Kidney tubule cell (primary cell): ENCODE measurements at places on chromosomes 1 and 21.

DNA sequence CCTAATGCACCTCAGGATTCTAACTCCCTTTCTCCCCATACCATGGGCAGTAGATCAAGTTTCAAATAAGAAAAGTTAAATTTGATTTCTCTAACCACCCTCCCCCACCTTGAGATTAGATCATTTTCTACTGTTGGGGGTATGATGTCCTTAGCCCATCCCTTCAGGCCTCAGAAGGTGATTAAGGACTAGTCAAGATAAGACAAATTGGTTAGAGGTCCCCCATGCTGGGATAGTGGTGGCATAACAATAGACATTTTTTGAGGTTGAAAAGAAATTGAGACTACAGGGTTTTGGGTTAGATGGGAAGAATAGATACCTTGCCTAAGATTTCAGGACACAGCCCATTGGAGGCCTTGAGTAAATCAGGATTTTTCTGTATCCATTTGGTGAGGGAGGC is 2.5 kb downstream of the CFAP126 start:
- no peak for DNase-seq

DNA sequence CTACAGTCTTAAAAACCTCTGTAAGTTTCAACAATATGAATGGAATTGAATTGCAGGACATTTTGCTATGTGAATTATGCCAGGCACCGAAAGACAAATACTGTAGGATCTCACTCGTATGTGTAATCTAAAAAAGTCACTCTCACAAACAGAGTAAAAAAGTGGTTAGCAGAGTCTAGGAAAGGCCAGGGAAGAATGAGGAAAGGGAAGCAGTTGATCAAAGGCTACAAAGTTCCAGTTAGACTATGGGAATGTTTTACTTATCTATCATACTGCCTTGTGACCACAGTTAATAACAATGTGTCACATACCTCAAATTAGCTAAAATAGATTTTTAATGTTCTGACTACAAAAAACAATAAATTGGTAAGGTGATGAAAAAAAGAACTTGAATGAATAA is 565.4 kb upstream of the BRINP3 start:
- peak; percentile 65 for DNase-seq

DNA sequence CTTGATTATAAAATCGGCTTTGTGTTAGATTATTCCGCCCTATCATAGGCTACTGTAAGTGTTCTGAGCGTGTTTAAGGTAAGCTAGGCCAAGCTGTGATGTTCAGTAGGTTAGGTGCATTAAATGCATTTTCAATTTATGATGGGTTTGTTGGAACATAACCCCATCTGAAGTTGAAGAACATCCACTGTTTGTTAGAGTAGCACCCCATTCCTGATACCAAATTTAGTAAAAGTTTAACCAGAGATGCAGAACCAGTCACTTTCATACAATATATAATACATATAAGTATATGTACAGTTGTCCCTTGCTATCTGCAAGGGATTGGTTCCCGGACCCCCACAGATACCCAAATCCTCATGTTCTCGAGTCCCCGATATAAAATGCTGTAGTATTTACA is 16.1 kb downstream of the UBASH3A start:
- DNase-seq = no peak

GRCh38 chr21:20631633-20632032 is 366.6 kb upstream of the NCAM2 start:
- no peak for DNase-seq

GRCh38 chr1:221431068-221431651 is 310.7 kb downstream of the DUSP10 start:
- no peak for DNase-seq

- DNase-seq = no peak
Measured at GRCh38 chr21:37546299-37546908, 179.8 kb downstream of the DYRK1A start.

- DNase-seq = no peak
Measured at GRCh38 chr1:109721971-109722370, 9.9 kb downstream of the GSTM5 start.

- peak; percentile 74 for DNase-seq
Measured at GRCh38 chr21:34693192-34693810, 24.5 kb downstream of the CLIC6 start.

GRCh38 chr1:1665815-1666251 is 7.0 kb upstream of the CDK11B start:
- no peak for DNase-seq

DNA sequence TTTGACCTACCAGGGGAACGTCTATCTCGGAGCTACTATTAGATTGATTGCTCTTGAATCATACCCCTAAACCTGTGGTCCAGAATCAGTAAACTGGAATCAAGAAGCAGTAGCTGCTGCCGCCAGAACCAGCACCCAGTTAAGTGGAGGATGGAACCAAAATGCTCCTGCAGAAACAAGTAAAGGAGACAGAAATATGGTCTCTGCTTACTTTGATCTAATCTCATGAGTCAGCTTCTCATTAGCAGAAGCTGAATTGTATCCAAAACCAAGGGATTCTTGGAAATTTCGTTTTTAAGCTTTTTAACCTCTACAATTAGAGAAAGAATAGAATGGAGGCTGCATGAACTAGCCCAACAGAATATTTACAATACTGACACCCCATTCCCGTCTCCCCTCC is 42.6 kb upstream of the PIGV start:
- no peak for DNase-seq

GRCh38 chr1:98157524-98158313 is 236.9 kb upstream of the DPYD start:
- DNase-seq = no peak

DNA sequence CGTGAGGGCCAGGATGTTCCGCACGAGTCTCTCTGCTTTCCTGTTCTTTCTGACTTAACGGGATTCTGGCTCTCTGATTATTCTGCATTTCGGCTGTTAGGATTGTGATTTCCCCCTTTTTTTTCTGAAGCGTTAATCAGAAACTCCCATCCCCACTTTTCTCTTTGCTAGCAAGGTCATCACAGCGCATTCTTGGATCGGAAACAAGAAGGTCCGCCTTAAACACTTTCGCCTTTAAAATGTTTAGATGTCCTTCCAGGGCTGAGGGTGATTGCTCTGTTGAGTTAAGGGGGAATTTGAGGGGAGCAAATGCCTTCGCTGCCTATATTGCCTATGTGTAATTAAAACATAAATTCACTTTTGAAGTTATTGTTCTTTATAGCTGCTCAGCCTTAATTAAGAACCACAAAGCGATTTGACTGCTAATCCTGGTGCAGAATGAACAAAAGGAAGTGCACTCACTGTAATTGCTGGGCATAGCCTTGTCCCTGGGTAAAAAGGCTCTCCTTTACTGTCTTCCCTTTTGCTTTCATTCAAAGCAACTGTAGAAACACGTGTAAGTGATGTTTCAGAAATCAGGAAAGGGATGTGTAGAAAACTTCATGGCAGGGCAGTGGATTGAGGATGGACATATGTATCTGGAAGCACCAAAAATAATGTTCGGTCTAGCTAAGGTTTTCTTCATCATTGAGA is 1.2 kb downstream of the LAMC1 start:
- DNase-seq = peak; percentile 38

GRCh38 chr1:165114022-165114888 is 242.3 kb downstream of the LMX1A start:
- peak; percentile 60 for DNase-seq

DNA sequence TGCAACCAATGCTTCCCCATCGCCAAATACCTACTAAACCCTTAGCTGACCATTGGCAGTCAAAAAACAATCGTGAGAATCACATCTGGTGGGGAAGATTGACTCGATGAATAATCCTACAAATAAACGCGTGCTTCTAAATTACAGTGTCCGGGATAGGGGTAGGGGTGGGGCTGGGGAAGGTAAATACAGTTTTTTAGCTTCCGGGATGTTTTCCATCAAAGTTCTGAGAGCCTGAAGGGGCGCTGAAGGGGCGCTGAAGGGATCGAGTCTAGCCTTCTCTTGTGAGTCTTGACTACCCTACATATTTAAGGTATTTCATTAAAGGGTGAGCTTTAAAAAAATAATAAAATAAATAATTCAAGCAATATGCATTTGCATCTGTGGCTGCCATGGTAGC is 40.5 kb downstream of the RRAGC start:
- no peak for DNase-seq
